ENCODE measurements at places on chromosomes 3 and 15.

DNA sequence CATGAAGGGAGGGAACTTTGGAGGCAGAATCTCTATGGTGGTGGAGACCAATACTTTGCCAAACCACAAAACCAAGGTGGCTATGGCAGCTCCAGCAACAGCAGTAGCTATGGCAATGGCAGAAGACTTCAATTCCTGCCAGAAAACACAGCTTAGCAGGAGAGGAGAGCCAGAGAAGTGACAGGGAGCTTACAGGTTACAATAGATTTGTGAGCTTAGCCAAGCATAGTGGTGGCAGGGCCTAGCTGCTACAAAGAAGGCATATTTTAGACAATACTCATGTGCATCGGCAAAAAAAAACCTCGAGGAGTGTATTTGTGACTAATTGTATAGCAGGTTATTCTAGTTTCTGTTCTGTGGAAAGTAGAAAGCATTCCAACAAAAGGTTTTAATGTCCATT lies 6.4 kb upstream of the CSTA start:
- DNase-seq, result no peak

GRCh38 chr3:62938583-62938982 lies 63.4 kb upstream of the CADPS start:
- DNase-seq, result no peak

GRCh38 chr15:70323111-70323851 lies 225.6 kb upstream of the TLE3 start:
- no peak for DNase-seq

DNA sequence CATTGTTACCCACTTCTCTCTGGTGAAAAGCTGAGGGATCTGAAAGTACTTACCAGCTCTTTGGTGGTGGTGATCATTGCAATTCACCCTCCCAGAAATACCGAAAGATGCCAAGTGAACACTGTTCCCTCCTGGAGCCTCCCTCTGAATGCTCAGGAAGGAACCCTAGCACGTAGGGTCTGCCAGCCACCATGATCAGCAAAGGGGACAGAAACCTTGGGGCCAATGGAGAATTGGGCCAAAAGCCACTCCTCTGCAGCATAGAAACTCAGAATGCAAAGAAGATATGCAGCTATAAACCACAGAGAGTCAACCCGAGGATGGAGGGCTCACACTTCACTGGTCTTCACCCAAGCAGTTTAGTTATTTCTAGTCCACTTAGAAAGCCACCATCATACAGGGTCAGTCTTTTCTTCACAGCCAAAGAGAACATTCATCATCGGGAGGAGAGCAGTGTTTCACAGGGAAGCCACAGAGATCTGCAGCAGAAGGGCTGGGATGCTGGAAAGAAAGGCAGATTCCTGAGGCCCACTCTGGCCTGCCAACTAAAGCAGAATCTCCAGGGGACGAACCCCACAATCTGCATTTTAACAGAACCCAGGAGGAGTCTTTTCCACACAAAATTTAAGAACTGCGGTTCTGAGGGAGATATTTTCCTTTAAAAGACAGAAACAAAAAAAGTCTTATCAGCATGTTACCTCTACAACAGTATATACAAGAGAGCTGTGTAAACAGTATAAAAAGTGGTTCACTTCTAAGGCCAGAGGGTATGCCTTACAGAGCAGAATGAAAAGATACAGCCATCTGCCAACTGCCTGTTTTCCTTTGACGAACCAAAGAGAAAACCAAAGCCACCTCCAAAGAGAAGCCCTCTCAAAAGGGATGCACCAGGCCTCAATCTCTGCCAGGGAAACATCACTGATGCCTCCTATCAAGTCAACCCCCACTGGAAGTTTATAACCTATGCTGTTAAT lies 11.3 kb downstream of the TBC1D2B start:
- DNase-seq, result no peak

DNA sequence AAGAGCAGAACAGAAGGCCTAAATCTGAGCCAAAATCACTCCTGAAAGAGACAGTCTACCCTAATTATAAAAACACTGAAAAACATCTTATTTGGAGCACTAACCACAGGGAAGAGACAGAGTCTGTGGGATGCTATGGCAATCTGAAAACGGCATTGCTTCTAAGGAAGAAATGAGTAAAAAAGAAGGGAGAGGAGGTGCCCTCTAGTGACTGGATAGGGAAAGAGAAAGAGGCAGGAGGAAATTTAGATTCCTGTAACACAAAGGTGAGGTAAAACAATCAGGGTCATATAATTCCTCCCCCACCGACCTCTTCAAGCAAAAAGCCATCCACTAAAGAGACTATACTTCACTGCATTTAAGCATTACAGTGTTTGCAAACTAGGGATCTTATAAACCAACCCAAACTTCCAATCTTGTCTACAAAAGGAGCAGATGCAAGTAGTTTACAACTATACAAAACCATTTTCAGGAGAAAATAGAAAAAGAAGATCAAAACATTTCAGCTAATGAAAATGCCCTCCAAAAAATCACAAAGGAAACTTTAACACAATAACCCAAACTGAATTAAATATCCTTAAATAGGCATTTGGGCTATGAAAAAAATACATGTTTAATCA lies 32.6 kb downstream of the HACD2 start:
- DNase-seq, result no peak

DNA sequence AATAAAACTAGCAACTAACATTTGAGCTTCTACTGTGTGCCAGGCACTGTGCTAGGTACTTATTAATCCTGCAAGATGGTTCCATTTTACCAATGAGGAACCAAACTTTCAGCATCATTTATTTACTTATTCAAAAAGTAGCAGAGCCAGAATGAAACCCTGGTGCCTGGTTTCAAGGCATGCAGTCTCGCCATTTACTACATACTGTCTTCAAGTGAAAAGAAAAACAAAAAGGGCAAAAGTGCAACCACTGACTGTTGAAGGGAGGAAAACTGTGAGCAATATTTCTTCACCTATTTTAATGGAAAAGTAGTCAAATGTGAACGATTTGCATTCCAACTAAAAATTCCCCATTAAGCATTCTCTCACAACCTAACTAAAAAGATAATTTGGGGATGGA lies 8.7 kb downstream of the DCUN1D1 start:
- no peak for DNase-seq

DNA sequence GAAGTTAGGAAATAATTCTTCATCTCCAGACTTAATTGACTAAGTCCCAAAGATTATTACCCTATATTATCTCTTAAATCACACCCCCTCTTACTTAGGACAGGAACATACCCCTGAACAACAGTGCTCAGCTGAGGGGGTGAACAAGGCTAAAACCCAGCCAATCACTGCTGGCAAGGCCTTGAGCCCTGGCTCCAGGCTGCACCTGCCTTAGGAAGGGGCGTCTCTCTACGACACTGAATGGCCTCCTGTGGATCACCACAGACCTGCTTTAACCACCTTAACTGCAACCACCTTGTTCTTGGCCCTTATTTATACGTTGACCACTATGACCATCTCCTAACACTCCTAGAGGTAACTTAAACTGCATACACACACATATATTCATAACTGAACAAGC lies 267.4 kb upstream of the THBS1 start:
- DNase-seq, result no peak

DNA sequence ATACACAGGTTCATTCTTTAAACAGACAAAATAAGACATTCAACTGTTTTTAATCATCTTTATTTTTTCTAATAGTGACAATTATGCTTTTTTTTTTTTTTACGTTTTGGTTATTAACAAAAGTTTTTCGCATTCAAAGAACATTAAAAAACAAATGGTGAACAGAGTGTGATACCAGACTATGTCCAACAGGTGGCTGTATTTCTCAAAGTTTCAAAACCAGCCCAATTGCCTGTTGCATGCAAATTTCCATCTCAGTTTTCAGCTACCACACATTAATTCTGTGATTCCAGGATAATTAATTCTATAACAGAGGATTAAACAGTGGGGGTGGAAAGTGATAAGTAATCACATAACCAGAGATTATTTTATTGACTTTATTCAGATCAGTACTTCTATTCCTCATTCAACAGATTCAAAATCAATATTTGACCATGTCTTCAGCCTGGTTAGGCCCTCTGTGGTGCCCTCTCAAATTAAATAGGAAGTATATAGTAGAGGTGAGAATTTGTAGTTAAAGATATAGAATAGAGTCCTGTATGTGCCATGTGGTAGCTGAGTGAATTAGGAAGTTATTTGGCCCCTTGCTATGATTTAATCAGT lies 122.2 kb upstream of the DCBLD2 start:
- DNase-seq, result no peak

GRCh38 chr3:109114746-109115145 lies 3.2 kb downstream of the MORC1 start:
- no peak for DNase-seq

- no peak for DNase-seq
Observed at GRCh38 chr3:46087871-46088270, 60.6 kb upstream of the XCR1 start.

- DNase-seq, result no peak
Observed at GRCh38 chr15:101183226-101183930, 68.5 kb downstream of the CHSY1 start.

GRCh38 chr3:140711390-140712035 lies 33.6 kb downstream of the TRIM42 start:
- DNase-seq, result no peak

DNA sequence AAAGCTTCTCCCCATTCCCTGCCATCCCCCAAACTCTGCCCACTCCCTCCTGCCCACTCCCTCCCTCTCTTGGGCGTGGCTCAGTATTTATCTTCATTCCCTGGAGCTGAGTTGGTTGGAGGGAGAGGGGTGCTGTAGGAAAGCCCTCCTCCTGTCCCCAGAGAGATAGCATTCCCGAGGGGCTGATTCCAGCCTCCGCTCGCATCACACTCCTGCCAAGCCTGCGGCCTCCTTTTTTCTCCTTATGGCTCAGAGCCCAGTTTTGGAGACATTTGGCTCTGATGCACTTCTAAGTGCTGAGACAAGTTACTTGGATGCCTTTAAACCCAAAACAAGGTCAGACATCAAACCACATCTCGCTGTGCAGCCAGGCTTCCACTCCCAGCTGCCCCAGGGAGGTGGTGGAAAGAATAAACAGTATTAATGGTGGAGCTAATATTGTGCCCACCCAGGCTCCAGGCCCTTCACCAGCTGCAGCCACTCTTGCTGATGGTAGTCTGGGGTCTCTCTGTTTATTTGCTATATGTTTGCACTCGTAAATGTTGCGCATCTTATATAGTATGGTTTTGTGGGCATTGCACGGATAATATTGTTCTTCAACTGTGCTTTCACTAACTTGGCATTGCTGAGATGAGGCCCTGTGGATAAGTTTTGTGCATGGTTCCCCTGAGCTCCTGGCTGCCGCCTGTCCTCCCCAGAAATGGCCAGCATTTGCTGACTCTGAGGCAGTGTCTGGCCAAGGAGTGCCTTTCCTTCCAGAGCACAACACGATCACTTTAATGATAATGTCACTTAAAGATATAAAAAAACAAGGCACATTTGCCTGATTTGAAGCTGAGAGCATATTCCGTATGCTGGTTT lies 157.2 kb downstream of the LRRC28 start:
- DNase-seq, result no peak

- no peak for DNase-seq
Observed at GRCh38 chr3:96700322-96701315, 113.8 kb upstream of the EPHA6 start.

- no peak for DNase-seq
Observed at GRCh38 chr15:68187559-68187958, 17.6 kb downstream of the CALML4 start.

GRCh38 chr3:4897765-4898453 lies 81.3 kb upstream of the BHLHE40 start:
- no peak for DNase-seq

DNA sequence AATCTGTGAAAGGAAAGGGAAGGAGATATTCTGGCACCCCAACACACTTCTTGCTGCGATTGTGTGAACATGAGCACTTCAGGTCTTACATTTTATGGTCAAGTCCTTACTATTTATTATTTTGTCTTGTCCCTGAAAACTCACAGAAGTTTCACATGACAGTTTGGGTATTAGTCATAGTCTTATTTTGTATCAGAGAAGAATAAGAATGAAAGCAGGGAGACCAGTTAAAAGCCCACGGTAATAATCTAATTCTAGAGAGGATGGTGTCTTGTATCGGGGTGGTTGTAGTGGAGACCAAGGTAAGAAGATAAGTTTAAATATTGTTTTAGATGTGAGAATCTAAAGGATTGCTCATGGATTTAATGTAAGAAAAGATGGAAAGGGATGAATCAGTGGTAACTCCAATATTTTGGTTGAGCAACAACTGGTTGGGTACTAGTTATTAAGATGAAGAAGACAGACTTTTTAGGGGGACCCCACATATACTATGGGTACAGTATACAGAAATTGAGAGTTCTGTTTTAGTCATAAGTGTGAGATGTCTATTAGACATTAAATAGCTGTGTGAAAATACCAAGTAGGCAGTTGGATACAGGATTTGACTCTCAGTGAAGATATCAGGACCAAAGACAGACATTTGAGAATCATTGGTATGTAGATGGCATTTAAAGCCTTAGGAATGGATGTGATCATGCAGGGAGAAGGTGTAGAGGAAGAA lies 227.6 kb downstream of the MFSD1 start:
- DNase-seq, result no peak

- no peak for DNase-seq
Observed at GRCh38 chr3:168051531-168052471, 43.9 kb downstream of the GOLIM4 start.

- DNase-seq, result no peak
Observed at GRCh38 chr15:40543631-40544294, 21.1 kb downstream of the CCDC32 start.

DNA sequence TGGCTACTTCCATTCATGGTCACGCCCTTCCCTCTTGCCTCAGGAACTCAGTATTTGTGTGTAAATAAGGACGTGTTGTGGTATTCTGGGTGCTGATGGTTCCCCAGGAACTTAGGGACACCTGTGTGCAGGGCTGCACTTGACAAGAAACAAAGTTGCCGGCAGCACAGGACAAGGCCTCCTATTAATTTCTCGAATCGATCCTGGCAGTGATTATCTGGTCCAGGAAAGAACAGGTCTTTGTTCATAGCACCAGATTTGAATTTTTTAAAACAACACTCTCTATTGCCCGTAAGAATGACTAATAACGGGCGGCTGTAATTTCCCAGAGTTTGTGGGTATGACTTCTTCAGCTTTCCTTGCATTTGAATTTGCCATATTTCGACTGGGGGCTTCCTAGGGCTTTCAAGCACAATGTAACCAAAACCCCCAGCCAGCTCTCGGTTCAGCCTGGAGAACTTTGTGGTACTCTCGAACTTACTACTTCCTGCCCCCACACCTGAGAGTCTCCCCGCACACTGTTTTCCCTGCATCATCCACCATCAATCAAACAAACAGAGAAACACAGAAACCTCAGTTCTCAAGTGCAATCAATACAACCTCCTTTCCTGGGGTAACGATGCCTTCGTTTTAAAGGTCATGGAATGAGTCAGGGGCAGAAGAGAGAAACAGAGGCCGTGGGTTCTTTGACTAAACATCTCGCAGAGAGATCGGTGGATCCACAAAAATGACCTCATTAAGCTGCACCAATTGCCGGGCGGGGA lies 241.7 kb upstream of the ICE2 start:
- DNase-seq, result no peak

- DNase-seq, result no peak
Observed at GRCh38 chr3:35638980-35639253, 408 bp upstream of the ARPP21 start.

GRCh38 chr3:156626104-156626503 lies 48.3 kb upstream of the TIPARP start:
- DNase-seq, result no peak

GRCh38 chr3:118938183-118938961 lies 96.3 kb downstream of the IGSF11 start:
- DNase-seq, result no peak
